ENCODE measurements at places on chromosomes 3 and 15.
A peak's percentile ranks its signal among the peaks of the same experiment; 100 is the strongest.

- no peak for DNase-seq
These were observed 71.4 kb upstream of the P3H2 start for GRCh38 chr3:190192087-190192486.

DNA sequence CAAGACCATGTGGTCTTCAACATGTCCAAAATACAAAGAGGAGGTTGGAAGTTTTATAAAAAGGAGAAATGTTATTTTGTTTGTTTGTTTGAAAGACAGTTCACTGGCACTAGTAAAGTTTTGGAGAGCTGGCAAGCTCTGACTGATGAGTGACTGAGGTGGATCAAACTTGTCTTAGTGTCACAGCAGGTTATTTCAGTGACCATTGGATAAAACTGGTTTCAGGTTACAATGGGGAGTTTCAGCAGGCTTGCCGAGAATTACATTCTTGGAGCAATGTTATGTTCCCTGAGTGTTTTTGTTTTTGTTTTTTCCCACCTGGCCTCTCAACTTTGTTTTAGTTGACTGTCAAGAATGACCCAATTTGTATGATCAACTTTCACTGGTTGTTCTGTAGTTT, 414.5 kb upstream of the ARHGEF26 start:
- DNase-seq: no peak

GRCh38 chr3:18513091-18513490, 88.0 kb upstream of the SATB1 start:
- no peak for DNase-seq

GRCh38 chr3:156661155-156661554, 13.2 kb upstream of the TIPARP start:
- DNase-seq: no peak

- DNase-seq: no peak
These were observed 310.2 kb downstream of the SATB1 start for GRCh38 chr3:18114894-18115293.

- DNase-seq: no peak
These were observed 25.9 kb downstream of the RAD18 start for GRCh38 chr3:8937064-8938020.

DNA sequence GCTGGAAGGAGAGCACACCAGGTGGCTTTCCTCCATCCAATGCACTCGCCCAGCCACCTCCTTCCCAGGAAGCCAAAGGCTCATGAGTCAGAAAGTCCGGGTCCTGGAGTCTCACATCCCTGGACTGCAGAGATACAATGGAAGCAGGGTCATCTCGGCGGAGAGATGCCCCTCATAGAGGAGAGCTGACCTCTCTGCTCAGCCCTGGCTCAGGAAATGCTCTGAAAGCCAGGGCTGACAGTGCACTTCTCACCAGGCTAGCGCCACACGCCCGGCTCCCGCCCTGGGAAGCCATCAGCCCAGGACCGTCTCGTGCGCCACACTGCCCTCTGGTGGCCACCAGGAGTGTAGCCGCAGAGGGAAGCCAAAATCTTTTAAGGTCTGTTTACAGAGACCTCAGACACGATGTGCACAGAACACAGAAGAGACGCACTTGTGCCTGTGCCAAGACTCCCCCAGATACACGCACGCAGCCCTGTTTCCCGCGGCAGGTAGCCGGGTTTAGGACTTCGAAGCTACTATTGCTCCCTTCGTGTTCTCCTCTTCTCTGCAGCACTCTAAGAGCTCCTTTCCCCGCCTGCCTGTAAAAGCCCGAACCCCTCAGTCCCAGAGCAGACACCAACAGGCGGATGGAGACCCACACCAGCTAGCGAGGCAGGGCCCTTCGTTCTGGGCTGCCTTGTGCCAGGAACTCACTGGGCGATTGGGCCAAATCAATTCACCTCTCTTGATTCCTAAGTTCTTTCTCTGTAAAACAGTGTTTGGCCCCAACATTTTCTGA, 9.7 kb downstream of the NTRK3 start:
- peak; percentile 51 for DNase-seq

DNA sequence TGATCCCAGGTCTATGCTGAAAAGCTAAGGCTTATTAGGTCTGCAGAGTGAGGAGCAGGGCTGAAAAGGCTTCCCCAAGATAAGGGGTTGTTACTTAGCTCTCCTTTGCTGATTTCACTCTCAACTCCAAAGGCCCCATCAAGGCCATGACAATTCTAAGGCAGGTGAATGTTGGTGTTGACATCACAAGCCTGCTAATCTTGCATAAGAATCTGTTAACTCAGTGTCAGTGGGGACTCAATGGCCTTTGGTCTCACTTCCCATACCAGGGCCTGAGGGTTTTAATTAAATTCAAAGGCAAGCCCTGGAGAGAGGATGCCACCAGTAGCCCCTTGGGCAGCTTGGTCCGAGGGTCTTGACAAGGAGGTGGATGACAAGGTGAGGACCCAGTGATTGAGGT, 9.4 kb upstream of the ALAS1 start:
- no peak for DNase-seq

DNA sequence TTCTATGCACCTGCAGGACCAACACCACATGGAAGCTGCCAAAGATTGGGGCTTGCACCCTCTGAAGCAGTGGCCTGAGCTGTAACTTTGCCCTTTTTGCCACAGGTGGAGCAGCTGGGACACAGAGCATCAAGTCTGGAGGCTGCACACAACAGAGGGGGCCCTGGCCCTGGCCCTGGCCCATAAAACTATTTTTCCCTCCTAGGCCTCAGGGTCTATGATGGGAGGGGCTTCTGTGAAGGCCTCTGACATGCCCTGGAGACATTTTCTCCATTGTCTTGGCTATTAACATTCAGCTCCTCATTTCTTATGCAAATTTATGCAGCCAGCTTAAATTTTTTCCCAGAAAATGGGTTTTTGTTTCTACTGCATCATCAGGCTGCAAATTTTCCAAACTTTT, 335.5 kb downstream of the ARPP21 start:
- DNase-seq: no peak
